ENCODE measurements at places on chromosomes 12 and 14.
A peak's percentile ranks its signal among the peaks of the same experiment; 100 is the strongest.

DNA sequence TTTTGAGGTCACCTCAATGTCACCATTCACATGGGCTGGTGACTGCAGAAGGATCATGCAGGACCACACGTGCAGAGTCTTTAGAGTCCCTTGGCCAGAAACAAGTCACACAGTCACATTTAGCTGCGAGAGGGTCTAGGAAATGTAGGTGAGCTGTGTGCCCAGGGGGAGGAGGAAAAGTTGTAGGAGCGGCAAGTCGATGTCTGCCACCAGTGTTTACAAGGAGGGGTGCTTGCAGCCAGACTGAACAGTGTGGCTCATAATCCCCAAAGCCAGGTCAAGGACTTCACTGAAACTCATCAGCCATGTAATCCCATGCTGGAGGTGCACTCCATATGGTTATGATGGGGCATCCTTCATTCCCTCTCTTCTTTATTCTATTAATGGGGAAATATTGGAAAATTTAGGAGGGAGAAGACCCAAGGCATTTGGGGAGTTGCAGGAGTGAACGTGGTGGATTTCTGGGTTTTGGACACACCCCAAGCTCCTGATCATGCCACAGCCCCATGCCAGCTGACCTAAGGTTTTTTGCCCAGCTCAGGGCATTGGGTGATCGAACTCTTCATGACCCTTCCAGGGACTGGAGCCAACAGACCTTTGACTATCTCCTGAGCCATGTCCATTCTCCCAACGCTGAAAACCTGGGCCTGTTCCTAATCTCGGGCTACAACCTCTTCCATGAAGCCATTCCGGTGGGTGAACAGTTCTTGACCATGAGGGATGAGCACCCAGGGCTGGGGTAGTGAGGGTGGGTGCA, 7.2 kb downstream of the DAO start:
- no peak for DNase-seq

GRCh38 chr12:46442239-46442638, 69.7 kb upstream of the SLC38A2 start:
- peak; percentile 54 for DNase-seq

DNA sequence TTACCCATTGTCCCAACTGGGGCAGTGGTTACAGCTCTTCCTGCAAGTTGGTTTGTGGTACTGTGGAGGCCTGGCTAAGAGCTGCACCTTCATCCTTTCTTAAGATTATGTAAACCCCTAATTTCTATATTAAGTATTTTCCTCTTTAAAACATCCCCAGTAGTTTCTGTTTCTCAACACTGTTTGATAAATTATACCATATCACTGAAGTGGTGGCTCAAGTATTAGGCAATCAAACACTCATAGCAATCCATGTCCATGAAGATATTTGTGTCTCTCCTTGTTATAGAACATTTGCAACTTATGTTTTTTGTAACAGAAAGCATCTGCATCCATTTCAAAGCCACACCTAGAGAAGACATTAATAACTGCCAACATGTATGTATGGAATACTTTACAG, 31.8 kb downstream of the ATXN3 start:
- no peak for DNase-seq

DNA sequence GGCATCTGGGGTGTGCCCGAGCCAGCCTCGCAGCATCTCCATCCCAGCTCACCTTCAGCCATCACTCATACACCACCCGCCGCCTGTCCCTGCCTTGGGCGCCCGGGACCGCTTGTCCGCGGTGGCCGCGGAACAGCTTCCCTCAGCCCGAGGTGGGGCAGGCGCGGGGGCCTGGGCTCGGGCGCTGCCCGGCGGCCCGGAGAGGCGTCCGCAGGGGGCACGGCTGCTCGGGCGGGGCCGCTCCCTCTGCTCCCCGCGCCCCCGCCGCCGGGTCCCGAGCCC, 430 bp downstream of the SLC41A2 start:
- DNase-seq: peak; percentile 23

DNA sequence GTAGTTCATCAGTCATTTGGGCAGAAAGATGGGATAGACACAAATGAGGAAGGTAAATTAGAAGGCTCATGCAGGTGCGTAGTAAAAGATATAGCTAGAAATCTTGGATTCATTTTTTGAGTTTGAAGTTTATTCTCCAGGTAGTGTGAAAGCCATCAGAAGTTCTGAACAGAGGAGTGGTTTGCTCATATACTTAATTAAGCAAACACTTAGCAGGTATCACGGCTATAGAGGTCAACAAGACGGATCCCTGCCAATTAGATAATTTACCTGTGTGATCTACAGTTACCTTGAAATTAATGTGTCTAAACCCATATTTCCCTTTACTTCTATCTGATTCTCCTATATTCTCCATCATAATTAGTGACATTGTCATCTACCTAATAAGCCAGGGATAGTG, 29.7 kb downstream of the PALS1 start:
- no peak for DNase-seq

GRCh38 chr14:32332415-32333316, 3.6 kb downstream of the AKAP6 start:
- no peak for DNase-seq

GRCh38 chr14:98935921-98936320, 336.1 kb downstream of the BCL11B start:
- DNase-seq: no peak

GRCh38 chr12:2754208-2754607, 40.6 kb upstream of the FKBP4 start:
- DNase-seq: no peak

- DNase-seq: peak; percentile 19
Measured at GRCh38 chr14:33592297-33592696, 358.6 kb downstream of the EGLN3 start.

DNA sequence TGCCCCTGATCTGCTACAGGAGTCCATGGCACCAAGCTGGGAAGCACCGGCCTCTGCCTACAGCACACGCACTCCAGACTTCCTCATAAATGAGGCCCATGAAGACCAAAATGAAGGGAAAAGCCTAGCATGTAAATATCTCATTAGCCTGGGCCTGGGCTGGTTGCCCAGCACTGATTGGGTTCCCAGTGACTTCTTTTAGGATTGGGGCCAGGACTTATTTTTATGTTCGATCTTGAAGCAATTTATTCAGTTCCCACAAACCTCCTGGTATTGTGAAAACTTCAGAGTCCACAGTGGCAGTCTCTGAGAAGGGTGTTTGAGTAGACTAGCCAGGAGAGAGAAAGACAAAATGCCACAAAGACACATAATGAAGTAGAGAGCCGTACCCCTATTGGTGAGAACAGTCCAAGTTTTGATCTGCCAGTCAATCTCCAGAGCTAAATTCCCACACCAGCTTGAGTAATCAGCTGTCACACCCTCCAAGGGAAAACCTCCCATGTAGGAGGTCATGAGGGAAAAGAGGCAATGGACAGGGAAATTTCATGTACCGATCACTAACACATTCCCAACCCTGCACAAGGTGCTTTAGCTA, 78.2 kb downstream of the PHLDA1 start:
- DNase-seq: peak; percentile 76

- peak; percentile 56 for DNase-seq
Measured at GRCh38 chr14:21723431-21724045, 49.9 kb upstream of the OR4E1 start.

GRCh38 chr12:2775431-2775830, 19.3 kb upstream of the FKBP4 start:
- DNase-seq: no peak

GRCh38 chr14:102238131-102238530, 66.8 kb downstream of the MOK start:
- DNase-seq: no peak

DNA sequence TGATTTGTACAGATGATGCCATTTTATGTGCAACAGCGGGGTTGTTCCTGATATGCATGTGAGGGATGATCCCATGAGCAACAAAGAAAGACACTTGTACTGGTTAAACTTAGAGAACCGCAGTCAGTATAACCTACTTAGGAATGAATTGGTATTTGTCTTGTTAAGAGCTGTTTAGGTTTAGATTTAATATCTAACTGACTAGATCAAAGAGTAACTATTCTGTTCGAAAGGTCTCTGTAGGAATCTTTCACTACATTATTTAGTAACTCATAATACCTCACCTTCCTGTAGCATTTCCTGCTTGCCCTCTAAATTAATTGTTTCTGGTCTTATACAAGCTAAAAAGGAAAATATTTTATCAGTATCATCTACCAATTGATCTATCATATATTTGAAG, 350.4 kb downstream of the TRHDE start:
- no peak for DNase-seq

GRCh38 chr12:16090974-16091373, 179.8 kb downstream of the DERA start:
- DNase-seq: no peak

DNA sequence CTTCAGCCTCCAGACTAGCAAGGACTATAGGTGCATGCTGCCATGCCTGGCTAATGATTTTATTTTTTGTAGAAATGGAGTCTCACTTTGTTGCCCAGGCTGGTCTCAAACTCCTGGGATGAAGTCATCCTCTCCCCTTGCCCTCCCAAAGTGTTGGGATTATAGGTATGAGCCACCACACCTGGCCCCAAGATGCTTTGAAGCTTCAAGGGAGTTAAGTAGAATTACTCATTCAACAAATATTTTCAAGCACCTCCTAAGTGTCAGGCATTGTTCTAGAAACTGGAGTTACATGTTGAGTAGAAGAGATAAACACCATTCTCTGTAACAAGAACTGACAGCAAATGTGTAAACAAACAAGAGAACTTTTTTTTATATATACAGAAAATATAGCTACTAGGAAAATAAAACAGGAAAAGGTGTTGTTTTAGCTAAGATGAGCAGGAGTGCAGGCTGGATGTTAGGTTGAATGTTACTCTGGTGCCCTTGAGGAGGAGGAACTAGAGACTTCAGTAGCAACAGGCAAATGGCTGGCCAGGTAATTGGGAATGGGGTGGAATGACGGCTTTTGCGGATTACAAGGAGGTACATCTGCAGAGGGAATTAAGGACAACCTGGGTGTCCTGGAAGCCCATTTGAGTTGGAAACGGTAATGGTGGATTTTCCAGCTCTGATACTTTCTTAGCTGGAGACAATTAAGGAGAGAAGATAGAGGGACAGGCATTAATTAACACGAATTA, 32.0 kb upstream of the CFAP54 start:
- DNase-seq: peak; percentile 34

DNA sequence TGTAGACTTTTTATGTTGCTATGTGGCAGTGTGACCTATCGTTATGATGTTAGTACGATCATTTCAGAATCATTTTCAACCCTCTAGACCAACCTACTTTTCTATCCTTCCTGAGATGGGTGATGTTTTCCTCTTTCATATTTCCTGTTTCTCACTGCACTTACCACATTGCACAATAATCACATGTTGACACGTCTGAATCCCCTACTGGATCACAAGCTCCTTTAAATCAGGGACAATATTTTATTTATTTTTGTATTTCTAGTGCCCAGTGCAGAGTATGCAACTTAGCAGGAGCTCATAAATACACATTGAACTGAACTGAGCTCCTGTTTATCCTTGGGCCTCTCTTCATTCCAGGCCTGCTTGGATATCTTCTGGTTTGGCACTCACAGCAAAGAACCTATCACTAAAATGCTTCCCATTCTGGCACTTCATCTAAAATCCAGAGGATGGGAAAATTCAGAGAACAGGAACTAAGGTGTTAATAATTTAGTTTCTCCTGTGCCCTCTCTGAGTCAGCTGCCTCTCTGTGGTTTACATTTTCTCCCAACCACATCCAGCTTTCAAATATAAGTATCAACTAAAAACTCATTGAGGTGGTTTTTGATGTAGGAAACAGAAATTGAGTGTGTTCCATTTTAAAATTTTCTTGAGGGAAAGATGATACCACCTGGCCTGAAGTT, 69.4 kb upstream of the DYRK2 start:
- no peak for DNase-seq

- DNase-seq: no peak
Measured at GRCh38 chr14:71566276-71566675, 366.0 kb upstream of the RGS6 start.

- no peak for DNase-seq
Measured at GRCh38 chr14:20743556-20743955, 2.1 kb upstream of the EDDM3A start.

GRCh38 chr12:116838365-116838764, 42.9 kb downstream of the HRK start:
- DNase-seq: no peak

GRCh38 chr12:6638305-6638704, 2.5 kb upstream of the LPAR5 start:
- no peak for DNase-seq

GRCh38 chr12:70919597-70920035, 922 bp downstream of the PTPRR start:
- peak; percentile 49 for DNase-seq

GRCh38 chr14:85296456-85297210, 233.3 kb upstream of the FLRT2 start:
- peak; percentile 10 for DNase-seq

DNA sequence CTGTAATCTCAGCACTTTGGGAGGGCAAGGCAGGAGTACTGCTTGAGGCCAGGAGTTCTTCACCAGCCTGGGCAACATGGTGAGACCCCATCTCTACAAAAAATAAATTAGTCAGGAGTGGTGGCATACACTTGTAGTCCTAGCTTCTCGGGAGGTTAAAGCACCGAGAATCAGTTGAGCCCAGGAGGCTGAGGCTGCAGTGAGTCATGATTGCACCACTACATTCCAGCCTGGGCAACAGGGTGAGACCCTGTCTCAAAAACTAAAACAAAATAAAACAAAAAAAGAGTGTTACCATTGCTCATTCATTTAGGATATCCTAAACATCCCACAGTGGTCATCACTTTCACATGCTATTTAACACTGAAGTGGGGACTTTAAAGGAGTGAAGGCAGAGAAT, 7.8 kb downstream of the NEK9 start:
- peak; percentile 39 for DNase-seq

DNA sequence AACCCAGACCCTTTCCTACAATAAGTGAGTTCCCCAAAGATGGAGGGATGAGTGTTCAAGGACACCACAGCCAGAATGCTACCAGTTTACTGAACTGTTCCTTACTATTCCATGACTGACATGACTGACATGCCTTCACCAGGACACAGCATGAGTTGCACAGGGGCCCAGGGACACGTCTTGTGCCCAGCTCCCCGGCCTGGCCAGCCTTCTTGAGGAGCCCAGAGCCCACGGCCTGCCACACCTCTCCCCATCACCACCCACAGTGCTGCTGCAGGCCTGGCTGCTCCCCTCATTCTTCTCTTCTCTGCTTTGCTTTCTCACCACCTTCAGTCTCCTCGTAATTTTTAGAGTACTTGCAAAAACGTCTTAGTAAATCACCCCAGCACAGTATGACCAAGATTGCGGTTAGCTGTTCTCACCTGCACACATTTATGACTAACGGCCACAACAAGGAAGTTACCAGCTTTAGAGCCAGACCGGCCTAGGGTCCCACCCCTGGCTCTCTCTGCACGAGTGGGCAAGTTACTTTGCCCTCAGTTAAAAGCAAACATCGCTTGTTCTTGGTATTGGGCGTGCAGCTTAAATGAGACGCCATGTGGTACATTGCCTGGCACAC, 18.5 kb downstream of the PPP2R5E start:
- no peak for DNase-seq
